Cortex of kidney (tissue), 1 donor: ENCODE measurements at places on chromosomes 4 and X.

DNA sequence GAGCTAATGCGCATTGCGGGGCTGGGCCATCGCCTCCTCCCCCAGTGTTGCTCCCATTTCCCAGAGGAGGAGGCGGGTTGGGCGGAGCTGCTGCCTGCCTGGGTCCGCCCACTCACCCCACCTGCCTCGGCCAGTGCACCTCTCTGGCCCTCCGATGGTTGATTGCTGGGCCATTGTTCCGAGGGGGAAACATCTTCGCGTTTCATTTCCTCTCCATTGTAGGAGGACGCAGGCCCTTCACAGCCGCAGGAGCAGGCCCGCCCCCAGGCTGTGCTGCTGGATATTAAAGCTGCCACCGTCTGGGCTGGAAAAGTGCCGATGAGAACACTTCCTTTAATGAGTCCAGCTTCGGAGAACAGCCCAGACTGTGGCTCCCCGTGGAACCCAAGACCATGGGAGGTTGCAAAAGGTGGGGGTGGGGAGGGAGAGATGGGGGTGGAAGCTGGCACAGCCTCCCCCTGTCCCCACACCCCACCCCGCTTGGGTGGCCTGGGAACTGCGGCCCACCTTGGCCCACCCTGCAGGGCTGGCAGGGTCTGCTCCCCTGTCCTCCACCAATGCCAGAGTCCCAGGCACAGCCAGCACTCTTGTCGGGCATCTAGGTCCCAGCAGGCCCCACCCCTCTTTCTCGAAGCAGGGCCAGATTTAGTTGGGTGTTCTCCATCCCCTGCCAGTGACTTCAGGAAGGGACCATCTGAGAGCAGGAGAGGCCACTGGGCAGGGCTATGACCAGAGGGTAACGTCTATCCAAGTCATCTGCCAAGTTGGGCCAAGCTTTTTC lies 96.6 kb downstream of the ADRA2C start:
- DNase-seq, result no peak

DNA sequence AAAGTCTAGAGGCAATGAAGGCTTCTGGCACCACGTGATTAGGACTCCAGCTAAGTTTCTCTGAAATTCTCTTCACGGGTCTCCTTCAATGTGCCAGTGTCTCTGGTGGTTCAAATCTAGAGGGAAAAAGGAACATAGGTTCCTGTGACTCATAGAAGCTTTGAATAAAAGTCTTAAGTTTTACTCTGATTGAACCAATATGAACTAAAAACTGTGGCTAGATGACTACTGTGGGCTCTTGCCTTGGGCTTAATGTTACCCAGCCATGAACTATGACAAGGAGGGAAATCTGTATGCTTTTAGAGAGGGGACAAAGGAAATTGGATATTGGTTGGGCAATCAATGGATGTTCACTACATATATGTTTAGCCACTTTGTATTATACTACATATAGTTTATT lies 49.9 kb upstream of the TEX13D start:
- DNase-seq, result no peak

DNA sequence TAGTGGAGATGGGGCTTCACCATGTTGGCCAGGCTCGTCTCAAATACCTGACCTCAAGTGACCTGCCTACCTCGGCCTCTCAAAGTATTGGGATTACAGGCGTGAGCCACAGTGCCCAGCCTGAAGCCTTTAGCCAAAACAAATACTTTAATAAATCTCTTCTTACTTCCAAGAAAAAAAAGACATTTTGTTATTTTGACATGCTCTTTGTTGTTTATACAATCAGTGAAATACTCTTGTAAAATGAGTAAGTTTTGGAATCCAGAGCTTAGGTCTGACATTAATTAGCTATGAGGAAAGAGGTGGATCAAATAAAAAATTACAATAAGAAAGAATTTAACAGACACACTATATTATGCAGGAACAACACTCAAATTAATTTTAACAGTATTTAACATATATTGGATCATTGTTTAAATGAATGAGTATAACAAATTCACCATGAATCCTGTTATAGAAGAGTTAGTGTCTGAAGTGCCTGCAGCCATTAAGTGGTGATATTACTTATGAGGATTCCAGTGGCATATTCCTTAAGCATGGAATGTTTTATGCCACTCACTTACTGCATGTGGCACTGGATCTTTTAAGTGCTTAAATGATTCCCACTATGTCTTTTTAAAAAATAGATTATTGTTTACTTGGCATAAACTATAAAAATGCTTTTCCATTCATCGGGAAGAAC lies 260.1 kb upstream of the GIMD1 start:
- DNase-seq, result no peak

DNA sequence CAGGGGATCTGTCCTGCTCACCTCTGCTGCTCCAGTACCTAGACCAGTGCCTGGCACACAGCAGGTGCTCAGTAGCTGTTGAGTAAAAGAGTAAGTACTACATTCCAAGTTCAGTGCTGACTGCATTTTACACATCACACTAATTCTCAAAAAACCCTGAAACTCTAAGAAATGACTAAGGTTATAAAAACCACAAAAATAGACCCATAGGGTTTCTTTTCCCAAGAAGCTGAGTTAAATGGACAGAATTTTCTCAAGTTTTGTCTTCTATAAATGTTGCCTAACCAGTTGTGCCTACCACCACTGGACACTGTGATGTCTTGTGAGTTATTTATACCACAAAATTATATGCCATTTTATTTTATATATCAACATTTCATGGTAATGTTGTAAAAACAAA lies 78.9 kb upstream of the RXFP1 start:
- DNase-seq, result no peak

DNA sequence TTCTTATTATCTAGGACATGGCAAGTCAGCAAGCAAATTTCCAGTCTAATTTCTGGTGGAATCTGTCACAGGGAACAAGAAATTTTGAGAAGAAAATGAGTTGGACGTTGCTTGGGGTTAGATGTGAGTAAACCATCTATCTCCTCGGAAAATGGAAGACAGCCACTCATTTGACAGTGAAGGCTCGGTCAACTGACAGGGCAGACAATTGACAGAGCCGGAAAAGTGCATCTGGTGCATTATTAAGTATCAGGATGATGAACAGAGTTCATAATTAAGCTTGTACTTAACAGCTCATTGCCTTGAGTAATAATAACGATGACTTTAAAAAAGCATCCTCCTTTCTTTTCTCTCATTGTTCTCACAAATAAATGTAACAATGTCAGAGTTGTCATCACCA lies 168.4 kb downstream of the MAD2L1 start:
- DNase-seq, result no peak

- DNase-seq, result no peak
Observed at GRCh38 chrX:145861818-145862217, 44.2 kb downstream of the SLITRK2 start.

DNA sequence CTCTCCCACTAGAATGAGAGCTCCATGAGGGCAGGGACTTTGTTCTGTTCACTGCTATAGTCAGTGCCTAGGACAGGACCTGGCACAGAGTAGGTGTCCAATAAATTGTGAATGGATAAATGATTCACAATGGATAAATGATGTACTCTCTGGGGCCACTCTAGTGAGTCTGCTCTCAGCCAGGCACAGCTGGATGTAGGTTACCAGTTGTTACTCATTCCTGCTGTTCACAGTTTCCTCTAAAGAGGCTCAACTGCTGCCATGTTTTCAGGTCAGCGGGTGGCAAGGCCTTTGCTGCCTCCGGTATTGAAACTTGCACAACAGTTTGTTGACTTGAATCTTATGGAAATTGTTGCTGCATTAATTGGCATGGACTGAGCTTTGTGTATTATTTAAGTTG lies 99.1 kb downstream of the NHSL2 start:
- DNase-seq, result no peak

- DNase-seq, result no peak
Observed at GRCh38 chrX:68822641-68823410, 6.0 kb upstream of the EFNB1 start.
